ENCODE measurements at places on chromosomes 2 and 18.

GRCh38 chr2:241255542-241256167 lies 59.8 kb downstream of the HDLBP start:
- DNase-seq, result no peak

DNA sequence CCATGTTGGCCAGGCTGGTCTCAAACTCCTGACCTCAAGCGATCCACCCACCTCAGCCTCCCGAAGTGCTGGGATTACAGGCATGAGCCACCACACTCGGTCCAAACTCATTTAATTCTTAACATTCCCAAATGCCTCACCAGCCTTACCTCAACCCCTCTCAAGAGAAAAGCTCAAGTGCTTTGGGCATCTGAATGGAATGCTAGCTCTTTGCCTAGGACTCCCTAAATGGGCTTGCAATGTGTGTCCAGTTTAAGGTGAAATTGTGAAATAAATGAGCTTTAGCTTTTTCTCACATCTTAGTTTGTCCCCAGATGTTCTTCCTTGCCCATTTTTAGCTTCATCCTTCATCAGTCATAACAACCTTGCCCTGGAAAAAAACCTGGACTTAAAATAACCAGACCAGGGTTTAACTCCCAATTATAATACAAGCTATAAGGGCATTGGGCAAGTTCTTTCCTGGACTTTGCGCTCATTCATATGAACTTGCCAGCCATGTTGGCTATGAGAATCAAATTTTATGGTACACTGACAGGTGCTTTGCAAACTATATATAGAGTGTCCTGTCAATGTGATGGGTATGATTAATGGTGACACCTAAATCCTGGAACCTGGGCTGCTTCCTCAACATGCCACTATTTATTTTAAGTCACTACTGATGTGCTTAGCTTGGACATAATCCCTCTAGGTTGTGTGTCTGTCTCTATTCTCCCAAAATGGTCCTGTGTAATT lies 95.1 kb upstream of the SERPINE2 start:
- DNase-seq, result no peak

- no peak for DNase-seq
Observed at GRCh38 chr2:206431439-206431838, 11.9 kb upstream of the ADAM23 start.

- no peak for DNase-seq
Observed at GRCh38 chr2:104863146-104863467, 9.2 kb downstream of the POU3F3 start.

DNA sequence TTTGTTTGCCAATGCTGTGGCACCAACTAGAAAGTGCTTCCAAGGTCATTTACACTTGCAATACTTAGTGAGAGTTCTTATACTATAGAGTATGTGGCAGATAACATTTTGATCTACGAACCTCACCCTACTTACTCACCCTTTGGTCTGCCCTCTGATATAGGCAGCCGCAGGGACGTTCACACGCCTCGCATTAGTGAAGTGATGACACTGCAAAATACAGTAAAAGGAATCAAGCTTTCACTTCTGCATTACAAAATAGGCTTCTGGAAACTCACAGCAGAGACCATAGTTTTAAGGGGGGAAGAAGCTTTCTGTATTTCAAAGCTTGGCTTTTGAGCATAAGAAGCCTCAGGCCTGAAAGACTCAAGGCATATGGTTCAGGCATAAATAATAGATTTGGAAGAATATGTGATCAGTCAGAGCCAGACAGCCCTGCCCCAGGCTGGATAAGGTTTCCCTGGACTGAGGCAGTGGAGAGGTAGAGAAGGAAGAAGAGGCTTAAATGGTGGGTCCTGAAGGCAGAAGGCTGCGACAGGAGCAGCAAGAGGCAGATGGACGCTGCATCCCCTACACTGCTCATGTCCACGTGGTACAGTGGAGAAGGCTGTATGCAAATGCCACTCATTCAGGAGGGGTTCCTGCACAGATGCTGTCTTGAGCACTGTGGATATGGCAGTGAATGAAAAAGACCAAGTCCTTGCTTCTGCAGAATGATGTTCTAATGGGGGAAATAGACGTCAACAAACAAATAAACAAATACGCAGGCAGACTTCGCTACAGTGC lies 63.1 kb downstream of the FECH start:
- no peak for DNase-seq

DNA sequence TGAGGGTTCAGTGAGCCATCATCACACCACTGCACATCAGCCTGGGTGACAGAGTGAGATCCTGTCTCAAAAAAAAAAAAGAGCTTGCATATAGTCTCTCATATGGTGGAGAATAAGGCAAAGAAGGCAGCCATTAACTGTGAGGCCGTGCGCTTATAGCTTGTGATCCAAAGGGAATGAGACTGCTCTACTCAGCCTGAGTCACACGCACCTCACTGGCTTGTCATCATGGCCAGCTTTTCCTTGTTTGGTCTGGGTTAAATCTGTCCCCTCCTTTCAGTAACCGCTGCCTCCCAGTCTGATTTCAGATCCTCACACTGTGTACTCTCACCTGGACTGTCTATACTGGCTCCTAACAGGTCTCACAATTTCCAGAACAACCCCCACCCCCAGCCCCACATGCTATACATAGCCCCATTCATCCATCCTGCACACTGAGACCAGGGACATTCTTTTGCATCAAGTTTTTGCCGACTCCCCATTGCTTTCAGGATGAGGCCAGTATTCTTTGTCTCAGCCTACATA lies 35.3 kb upstream of the ANKRD44 start:
- no peak for DNase-seq

DNA sequence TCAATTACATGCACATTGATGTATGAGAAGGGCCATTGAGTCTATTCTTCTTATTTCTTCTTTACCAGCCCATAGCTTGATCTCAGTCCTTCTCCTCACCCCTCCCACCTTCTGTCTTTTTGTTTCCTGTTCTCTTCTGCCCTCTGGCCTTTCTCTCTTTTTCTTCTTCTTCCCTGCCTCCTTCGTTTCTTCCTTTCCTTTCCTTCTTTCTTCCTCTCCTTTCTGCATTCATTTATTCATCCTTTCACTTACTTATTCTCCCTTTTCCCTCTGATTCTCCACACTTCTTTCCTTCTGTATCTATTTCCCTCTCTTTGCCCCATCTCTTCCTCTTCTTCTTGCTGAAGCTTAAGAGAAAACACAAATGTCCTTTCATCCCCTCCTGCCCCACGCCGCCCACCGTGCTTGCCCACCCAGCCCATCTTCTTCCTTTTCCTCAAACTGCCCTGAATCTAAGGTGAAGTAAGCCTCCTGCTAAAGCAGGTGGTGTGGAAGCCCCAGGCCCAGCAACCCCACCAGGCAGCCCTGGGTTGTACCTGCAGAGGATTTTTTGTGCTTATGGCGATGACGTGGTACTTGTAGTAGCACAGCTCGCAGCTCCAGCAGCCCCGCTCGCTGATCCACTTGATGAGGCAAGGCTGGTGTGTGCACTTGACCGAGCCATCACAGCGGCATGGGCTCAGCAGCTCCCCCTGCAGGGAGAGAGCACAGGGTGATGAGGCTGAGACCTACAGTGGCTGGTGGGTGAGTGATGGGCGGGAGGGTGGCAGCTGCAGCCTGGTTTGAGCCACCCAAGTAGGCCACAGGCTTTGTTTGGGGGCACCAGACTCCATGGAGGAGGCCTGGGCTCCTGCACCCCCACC lies 89.0 kb downstream of the MARCHF4 start:
- DNase-seq, result peak; percentile 21

DNA sequence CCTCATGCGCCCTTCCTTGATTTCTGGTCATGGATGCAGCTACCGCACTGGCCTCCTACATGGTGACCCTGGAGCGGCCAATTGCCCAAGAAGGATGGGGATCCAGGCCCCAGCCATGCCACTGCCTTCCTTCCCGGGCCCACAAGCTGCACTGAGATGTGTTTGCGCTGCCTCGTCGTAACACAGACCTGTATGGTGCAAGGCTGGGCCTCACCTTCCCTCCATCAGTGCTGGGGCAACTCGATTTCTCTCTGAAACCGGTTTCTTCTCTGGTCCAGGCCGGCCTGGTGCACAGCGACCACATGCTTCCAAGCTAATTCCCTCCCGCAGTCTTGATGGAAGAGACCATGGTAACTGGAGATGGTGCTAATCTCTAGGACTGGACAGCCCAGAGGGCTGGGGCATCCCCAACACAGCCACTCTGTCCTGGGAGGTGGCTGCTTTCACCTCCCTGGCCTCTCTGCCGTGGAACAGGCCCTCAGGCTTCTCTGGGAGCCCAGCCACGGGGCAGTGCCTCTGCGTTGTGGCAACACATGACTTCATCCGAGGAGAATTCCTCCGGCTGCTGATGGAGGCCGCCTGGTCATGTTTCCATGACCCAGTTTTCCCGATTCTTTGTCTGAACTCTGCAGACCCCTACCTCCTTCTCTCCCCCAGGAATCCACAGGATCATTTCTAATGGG lies 184.2 kb downstream of the GLI2 start:
- no peak for DNase-seq

Data from stimulated activated CD4-positive, alpha-beta T cell treated with anti-CD3 and anti-CD28 coated beads, Interleukin-4, amount 100 ng/mL, for 48 hours (primary cell).